Kidney (tissue), 22 donors: ENCODE measurements at places on chromosomes 6 and 20. TPM values are rescaled to one million over a fixed set of nuclear protein-coding genes. Genes with fewer than 3 reads are reported as not detected.

- no peak for DNase-seq
Measured at GRCh38 chr6:110534731-110535492, 58.5 kb upstream of the SLC22A16 start.

GRCh38 chr6:109469591-109470189 lies 13.3 kb downstream of the ZBTB24 start:
- DNase-seq: no peak

The HLA-G gene
- polyA plus RNA-seq: 0.37 TPM

The PDYN gene
- polyA plus RNA-seq: not detected

DNA sequence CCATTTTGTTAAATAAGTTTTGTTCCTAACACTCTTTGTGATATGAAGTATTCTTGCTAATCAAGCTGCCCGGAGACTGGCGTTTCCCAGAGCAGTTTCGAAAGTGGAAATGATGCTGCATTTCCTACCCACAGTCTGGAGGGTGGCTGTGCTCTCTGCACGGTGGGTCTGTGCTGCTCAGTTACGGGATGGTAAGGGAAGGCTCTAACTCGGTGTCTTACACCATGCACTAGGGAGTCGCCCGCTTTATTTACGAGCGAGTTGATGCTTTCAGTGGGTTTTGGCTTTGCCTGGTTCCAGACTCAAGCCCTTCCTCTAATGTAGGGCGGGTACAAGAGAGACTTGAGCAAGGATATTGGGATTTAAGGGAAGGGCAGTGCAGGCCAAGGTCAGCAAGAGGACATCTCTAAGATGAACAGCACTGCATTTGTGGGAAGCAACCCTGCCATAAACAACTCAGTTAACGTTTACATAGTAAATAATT lies 180.1 kb upstream of the AKAP12 start:
- DNase-seq: peak; percentile 49

DNA sequence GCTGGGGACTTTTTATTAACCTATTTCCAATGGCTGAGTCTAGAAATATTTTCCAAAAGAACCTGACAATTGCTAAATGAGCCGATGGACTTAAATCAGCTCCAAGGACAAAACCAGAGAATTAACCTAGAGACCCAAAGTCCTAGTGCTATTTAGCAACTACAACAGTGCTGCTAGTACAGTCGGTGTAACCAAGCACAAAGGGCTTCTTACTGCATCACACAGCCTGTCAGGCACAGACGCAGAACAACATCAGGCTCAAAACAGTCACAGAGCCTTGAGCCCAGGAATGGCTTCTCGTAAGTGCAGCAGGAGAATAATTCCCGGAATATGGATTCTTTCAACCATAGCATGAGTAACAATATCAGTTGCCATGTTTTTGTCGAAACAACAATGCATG lies 70.0 kb downstream of the GFOD1 start:
- no peak for DNase-seq

DNA sequence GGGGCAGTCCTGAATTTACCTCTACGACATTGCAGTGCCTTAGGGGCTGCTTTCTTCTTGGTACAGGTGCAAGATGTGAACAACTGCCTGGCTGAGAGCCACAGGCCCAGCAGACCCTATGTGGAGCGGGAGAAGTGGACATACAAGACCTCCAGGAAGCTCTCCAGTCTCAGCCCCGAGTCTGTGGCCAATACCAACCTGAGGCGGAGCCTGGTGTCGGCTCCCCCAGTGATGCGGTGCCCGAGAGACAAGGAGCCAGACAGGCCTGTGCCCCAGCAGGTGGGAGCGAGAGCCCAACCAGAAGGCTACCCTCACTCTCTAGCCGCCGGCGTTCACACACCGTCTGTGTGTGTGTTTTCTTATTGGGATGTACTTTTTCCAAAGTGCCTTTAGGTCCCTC lies 59.6 kb downstream of the EFCAB8 start:
- DNase-seq: peak; percentile 28

- no peak for DNase-seq
Measured at GRCh38 chr20:1005452-1006027, 3.4 kb upstream of the RSPO4 start.

The TDRD6 gene
- polyA plus RNA-seq: 0.84 TPM

- DNase-seq: no peak
Measured at GRCh38 chr6:11224252-11224965, 8.1 kb downstream of the NEDD9 start.

DNA sequence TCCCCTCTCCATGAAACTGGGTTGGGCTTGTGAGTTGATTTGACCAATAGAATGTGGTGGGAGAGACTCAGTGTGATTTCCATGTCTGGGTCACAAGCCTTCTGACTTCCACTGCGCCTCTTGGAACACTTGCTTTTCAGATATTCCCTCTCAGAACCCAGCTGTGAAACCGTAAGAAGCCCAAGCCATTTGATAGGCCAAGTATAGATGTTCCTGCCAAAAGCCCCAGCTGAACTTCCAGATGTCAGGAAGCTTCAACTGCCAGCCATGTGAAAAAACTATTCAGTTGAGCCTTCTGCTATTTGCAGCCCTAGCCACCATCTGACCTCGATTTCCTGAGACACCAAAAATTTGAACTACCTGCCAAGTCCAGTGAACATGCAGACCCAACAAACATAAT lies 387.8 kb upstream of the GJE1 start:
- no peak for DNase-seq

The WFDC12 gene
- not detected for polyA plus RNA-seq

DNA sequence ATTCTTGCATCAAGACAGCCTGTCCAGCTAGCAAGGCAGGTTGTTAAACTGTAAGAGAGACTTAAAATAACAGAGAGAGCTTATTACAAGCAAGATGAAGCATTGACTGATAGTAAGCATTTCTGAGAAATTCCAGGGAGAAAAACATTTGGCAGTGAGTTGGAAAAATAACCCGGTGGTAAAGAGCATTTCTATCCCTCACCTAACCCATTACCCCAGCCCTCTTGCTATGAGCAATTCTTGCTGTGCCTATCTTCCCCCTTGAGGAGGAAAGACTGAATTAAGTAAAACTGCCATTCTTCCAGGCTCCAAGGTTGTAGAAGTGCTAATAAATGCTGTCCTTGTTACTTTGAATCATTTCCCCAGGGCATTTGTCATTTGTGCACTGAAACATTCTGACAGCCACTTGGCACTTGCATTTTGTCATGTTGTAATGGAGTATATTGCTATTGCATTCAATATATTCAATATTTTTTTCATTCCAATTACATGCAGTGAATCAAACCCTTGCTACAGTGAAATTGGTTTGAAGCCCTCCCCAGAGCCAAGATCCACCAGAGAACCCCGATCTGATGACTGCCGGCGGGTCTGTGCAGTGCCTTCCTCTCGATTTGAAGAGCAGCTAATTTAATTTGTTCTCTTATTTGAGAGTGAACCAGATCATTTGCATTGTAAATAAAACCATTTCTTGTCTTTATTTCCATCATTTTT lies 291.1 kb downstream of the HIVEP2 start:
- no peak for DNase-seq

DNA sequence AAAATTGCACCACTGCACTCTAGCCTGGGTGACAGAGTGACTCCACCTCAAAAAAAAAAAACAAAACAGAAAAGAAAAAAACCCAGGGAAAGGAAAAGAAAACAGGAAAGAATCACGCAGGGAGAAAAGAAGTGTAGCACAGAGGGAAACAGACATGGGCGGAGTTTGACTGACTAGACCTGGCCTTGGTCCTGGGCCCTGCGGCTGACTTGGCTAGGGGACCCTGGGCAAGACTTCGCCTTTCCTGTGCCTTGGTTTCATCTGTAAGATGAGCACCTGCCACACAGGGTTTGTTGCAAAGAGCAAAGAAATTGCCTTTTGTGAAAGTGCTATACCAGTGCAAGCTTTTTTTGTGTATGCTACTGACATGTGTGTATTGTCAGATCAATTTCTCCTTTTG lies 71.3 kb upstream of the KCNG1 start:
- no peak for DNase-seq

DNA sequence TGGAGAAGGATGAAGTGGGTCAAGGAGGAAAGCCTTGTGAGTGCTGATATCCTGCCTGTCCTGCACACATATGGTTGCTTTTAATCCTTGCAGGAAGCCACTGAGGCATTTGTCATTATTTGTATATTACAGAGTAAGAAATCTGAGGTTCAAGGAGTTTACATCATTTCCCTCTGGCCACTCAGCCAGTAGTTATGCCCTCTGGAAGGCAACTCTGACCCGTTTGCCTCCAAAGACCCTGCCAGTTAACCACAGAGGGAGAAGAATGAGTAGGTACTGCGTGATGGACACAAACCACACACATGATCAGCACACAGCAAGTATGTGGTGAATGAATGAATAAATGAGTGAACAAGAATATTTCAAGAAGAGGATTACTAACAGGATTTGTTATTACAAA lies 7.9 kb upstream of the FAM210B start:
- no peak for DNase-seq

The EYS gene
- polyA plus RNA-seq: not detected

DNA sequence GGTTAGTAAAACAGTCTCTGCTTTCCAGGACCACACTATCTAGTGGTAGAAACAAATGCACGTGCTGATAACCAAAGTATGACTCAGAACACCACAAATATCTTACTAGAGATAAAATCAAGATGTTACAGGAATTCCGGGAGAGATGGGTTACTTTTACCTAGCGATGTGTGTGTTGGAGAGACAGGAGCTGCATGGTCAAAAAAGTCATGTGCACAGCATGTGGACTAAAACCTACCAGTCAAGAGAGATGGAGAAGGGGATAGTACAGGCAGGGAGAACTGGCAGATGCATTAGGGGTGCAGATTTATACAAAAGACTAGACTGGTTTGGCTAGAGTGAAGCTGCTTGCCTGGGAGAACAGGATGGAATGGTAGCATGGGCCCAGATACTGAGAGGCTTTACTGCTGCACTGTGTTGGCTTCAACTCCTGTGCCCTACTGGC lies 75.3 kb upstream of the MRAP2 start:
- DNase-seq: no peak

DNA sequence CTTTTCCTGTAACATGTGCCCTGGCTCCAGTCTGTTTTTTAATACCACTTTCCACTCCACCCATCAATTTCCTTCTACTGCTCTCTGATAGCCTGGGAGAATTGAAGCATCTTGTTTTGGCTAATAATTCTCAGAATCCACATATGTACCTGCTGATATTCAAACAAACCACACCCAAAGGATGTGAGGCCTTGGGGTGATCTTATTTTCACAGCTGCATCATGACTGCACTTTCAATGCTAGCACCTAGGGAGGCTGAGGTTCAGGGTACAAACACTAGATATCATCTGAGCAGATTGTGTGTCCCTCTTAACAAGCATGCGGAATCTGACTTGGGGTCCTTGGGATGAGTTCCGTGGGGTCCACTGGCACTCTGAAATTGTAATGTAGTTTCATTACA lies 12.7 kb downstream of the FNDC1 start:
- no peak for DNase-seq

- no peak for DNase-seq
Measured at GRCh38 chr20:25270829-25271251, 23.0 kb downstream of the PYGB start.
